ENCODE measurements at places on chromosomes 12 and 14.

DNA sequence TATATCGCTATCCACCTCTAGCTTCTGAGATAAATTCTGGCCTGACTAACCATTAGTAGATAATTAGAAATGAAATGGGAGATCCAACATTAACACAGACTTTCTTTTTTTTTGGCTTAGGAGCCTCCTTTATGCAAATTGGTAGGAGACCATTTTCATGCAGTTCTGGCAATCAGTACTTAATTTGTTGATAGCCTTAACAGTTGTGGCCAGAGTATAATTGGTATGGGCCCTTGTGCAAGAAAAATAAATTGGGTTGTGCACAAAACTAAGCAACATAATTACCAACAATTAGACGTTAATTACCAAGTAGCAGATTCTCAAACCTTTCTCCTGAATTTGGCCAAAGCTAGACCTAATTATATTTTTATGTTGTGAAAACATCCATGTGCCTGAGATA is 111.0 kb downstream of the MGAT4C start:
- no peak for DNase-seq

GRCh38 chr12:13198876-13199275 is 2.4 kb downstream of the EMP1 start:
- DNase-seq, result no peak

GRCh38 chr14:21527318-21527679 is 1.2 kb upstream of the SALL2 start:
- DNase-seq, result no peak

- no peak for DNase-seq
Measured at GRCh38 chr14:88829188-88829587, 4.7 kb downstream of the TTC8 start.

DNA sequence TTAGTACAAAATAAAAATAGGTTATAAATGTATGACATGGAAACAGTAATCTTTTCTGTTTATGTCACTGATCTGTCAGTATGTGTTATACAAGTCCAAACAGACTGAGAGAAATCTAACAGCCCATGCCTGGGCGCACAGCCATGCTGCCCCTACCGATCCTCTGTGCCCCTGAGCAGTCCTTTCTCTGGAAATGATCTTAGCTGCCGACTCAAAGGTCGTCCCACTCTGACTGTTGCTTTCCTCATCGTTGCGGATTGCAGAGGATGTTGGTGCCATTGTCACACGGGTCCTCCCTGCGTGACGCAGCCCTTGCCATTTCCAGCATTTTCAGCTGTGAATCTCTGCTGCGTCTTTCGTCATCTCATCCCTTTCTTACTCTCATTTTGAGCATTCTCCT is 82.9 kb upstream of the DYNC1H1 start:
- DNase-seq, result no peak

GRCh38 chr12:7102582-7102981 is 6.4 kb downstream of the C1RL start:
- DNase-seq, result no peak

DNA sequence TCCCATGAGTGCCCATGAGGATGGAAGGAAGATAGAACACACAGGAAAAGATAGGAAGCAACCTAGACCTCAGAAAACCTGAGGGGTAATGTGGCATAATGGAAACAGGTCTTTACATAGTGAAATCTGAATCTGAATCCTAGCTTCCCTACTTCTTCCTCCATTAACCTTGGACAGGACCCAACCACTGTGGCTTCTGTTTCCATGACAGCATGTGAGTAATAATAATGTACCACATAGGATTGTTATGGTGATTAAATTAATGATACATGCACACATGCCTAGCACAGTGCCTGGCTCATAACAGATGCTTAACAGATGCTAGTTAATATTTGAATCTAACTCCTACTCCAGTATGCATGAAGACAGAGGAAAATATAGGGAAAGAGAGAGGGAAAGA is 11.2 kb downstream of the TTC9 start:
- no peak for DNase-seq

GRCh38 chr12:9323144-9323681 is 115.0 kb upstream of the PZP start:
- DNase-seq, result no peak

GRCh38 chr12:16189849-16190248 is 87.6 kb downstream of the SLC15A5 start:
- no peak for DNase-seq

- no peak for DNase-seq
Measured at GRCh38 chr12:48005001-48005749, 899 bp upstream of the COL2A1 start.

DNA sequence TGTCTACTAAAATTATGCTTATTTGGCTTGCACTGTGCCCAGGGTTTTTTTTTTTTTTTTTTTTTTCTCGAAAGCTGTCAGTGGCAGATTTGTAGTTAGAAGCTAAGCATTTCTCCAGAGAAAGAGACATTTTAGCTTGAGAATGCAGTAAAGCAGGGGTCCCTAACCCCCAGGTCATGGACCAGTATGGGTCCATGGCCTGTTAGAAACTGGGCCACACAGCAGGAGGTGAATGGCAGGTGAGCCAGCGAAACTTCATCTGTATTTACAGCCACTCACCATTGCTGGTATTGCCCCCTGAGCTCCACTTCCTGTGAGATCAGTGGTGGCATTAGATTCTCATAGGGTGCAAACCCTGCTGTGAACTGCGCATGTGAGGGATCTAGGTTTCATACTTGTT is 73.7 kb downstream of the TMTC2 start:
- DNase-seq, result no peak

DNA sequence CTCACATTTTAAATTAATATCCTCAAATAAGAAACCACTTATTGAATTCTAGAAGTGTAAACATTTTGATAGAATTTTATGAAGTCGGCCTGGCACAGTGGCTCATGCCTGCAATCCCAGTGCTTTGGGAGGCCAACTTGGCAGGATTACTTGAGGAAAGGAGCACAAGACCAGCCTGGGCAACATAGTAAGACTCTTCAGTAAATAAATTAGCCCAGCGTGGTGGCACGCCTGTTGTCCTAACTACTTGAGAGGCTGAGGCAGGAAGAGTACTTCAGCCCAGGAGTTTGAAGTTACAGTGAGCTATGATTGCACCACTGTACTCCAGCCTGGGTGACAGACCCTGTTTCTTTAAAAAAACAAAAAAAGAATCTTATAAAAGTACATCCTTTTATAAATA is 8.9 kb upstream of the ZNF410 start:
- DNase-seq, result no peak

GRCh38 chr12:5318874-5319273 is 113.0 kb upstream of the NTF3 start:
- DNase-seq, result no peak

- no peak for DNase-seq
Measured at GRCh38 chr12:3432176-3432742, 58.7 kb upstream of the PRMT8 start.

- DNase-seq, result peak; percentile 66
Measured at GRCh38 chr12:52372216-52373154, 5.2 kb upstream of the KRT85 start.

- DNase-seq, result no peak
Measured at GRCh38 chr14:31269634-31270195, 62.1 kb upstream of the HECTD1 start.

- no peak for DNase-seq
Measured at GRCh38 chr14:87745507-87746118, 247.4 kb downstream of the GALC start.

DNA sequence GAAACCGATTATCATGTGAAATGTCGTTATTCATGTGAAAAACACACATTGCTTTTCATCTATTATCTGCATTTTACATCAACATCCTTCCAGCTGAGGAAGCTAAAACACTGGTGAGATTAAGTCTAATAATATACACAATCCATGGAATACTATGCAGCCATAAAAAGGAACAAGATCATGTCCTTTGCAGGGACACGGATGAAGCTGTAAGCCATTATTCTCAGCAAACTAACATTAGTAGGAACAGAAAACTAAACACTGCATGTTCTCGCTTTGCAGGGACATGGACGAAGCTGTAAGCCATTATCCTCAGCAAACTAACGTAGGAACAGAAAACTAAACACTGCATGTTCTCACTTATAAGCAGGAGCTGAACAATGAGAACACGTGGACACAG is 18.3 kb downstream of the KICS2 start:
- DNase-seq, result no peak

DNA sequence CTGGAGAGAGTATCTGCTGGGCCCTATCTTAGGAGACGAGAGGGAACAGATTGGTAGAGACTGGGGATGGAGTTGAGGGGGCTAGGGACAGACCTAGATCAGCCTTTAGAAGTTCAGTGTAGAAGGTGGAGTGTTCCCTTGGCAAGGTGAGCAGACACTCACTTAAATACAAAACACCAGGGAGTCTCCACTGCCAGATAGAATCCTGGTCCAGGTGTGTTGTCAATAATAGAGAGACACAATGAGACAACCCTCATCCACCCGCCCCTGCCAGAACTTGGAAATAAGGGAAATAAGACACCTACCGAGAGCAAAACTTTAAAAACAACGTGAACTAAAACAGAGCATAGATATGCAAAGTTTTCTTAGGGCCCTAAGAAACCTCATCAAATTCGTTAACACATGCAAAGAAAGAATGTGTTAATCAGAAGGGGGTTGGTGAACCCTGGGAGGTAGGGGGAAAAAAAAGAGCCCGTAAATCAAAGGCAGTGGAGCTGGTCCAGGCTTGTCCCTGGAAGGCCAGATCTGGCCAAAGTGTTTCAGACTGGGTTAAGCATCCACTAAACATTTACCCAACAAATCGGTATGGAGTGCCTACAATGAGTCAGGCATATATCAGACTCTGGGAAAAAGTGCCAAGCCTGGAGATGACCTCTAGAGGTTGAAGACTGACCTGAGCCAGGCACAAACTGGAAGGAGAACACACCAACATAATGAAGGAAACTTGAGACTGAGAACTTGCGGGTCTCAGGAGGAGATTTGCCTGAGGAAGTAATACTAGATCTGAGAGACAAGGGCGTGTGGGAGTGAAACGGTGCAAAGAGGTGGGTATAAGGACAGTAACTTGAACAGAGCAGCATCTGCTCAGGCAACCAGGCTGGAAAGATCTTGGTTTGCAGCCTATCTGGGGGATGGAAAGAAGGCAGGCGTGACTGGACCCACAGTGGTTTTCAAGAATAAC is 37.0 kb upstream of the OTX2 start:
- no peak for DNase-seq

DNA sequence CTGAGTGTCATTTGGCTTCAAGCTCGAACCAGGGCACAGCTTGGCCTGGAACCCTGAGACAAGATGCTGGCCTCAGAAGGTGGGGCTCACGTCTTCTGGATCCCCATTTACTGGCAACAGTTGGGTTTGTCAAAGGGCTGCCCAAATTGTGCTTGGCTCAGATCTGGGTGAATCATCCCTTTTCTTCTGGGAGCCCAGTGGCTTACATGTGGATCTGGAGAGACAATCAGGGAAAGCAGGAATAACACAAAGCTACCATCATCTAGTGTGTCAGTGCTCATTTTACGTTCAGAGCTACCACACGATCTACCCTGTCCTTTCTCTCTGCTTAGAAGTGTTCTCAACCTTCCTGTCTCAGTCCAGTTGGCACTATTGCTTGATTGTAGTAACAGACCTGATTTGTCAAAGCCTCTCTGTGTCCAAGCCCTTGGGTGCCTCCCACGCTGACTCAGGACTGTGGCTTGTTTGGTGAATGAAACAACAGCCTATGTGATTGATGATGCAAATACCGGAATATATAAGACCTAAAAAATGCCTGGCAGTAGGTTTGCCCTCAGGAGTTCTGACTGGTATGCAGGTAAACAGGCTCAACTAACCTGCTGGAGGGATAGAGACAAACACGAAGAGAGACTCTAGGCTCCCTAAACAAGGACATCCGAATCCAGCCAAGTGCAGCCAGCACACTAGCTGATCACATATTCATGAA is 974.3 kb downstream of the VRK1 start:
- no peak for DNase-seq

GRCh38 chr12:124829708-124830304 is 33.9 kb downstream of the SCARB1 start:
- no peak for DNase-seq

- no peak for DNase-seq
Measured at GRCh38 chr12:98149270-98149669, 366.1 kb upstream of the TMPO start.

DNA sequence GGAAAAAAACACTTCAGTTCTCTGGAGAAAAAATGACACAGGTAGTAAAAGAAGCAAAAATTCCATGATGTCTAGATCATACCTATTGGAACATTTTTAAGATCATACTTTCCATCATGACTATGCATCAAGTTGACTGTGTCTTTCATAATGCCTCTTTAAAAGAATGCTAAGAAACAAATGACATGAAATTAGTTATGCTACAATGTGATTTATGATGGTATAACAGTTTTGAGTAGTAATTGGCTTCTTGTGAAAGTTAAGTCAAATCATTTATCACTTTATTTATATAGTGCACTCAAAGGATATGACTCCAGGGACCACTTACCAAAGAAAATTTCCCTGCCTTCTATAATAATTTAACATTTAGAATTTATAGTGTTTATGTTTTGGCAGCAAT is 28.5 kb downstream of the RASSF9 start:
- no peak for DNase-seq

GRCh38 chr14:69270795-69271708 is 11.1 kb downstream of the GALNT16 start:
- DNase-seq, result no peak

- DNase-seq, result no peak
Measured at GRCh38 chr12:116689521-116689920, 48.3 kb downstream of the SPRING1 start.

DNA sequence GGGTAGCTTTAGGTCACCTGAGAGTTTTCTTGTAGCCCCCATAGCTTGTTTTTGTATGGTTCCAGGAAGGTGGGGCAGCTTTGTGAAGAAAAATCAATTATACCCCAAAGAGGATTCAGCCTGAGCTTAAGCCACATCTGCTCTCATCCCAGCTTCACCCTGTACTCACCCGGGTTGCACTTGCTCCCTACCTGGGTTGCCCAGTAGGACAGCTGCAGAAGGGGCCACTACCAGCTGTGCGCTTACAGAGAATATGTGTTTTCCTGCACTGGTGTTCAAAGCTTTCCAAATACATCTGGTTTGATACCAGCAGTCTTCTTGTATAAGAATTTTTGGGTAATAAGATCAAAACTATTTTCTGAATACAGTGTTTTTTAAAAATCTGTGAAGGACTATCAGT is 3.0 kb upstream of the SLC38A1 start:
- no peak for DNase-seq

- no peak for DNase-seq
Measured at GRCh38 chr12:57781244-57781643, 1.3 kb upstream of the TSFM start.
